ENCODE measurements at places on chromosomes 5 and 9. TPM values are rescaled to one million over a fixed set of nuclear protein-coding genes. Genes with fewer than 3 reads are reported as not detected.

GRCh38 chr5:58460002-58460731 lies at the start of gene PLK2:
Gene PLK2, minus strand, starts transcription at chr5:58460086. Its CDS starts 127 bp downstream, at chr5:58459959.
- DNase-seq = peak; percentile 95

- DNase-seq = no peak
Measured at GRCh38 chr9:19782005-19782404, 6.8 kb downstream of the SLC24A2 start.

GRCh38 chr5:135916638-135917263 lies 21.1 kb upstream of the IL9 start:
- DNase-seq = no peak

Gene CAMK2A
- total RNA-seq = 1.3 TPM

Gene LCP2
- 82.9 TPM for total RNA-seq

- DNase-seq = no peak
Measured at GRCh38 chr5:133750356-133750755, 138.0 kb upstream of the FSTL4 start.

Gene RGS7BP
- total RNA-seq = 1.6 TPM

GRCh38 chr5:170809551-170809950 lies 26.0 kb downstream of the GABRP start:
- DNase-seq = no peak

GRCh38 chr9:85425153-85425611 lies 316.6 kb downstream of the AGTPBP1 start:
- peak; percentile 64 for DNase-seq

Gene ENTPD2
- 0.62 TPM for total RNA-seq

DNA sequence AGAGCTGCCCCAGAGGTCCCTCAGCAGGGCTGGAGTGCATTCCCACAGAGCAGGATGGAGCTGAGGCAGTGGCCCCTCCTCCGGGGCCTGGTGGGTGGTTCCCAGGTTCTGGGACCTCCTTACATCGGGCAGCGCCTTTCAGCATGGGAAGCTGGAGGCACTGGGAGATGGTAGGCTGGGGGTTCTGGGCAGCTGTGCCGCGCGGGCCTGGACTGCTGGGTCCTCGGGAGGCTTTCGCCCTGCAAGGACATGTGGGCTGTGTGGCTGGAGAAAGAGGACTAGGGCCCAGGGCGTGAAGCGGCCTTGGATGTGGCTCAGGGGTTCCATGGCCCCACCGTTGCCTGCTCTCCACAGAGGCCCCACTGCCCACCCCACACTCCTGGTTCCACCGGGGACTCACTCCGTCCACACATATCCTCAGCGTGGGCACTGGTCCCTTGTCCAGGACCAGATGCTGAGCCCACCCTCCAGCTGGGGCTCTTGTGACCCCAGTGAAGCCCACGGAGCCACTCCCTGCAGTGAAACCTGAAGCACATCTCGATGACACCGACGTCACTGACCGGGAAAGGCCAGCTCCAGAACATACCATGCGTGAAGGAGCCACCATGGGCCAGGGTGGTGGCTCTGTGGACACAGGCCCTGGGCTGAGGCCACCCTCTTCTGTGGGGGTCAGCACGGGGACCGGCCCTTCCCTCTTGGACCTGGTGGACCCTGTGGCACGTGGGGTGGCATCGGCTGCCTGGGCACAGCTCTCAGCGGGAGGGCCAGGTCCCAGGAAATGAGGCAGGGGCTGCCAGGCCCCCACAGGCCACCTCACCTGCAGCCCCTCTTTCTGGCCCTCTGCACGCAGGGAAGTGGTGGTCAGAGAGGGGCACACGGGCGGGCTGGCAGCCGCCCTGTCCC lies 31.5 kb upstream of the NKD2 start:
- peak; percentile 39 for DNase-seq

DNA sequence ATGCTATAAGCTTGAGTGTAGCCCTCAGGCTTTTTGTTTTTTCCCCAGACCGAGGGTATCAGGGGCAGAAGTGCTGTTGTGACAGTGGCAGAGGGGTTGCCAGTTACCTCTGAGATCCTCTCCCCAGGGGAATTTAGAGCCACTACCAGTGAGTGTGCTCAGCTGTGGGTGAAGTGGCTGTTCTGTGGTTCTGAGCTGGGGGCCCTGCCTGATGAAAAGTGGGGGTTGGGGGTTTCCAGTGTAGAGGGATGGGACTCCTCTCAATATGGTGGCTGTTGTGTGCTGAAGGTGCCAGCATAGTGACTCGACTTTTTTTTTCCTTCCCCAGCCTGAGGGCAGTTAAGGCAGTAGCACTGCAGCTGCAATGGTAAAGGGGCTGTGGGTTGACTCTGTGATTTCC lies 506.7 kb downstream of the TMEM232 start:
- DNase-seq = no peak

DNA sequence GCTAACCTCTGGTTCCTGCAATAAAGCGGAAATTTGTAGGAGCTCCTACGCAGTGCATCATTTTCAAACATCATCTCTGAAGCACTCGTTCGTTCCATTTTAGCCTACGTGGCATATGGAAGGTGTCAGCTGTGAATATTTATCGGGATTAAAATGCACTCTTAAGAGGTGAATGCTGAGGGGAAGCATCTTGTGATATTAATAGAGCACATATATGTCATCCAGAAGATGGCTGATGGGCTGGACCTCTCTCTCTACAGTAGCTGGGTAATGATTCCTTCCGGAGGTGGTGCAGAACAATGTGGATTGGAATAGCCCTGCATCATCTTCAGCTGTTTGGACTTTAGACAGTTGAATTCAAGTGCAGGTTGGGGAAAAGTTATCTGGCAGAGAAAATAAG lies 478.7 kb downstream of the DMAC1 start:
- DNase-seq = no peak

- DNase-seq = no peak
Measured at GRCh38 chr5:147080391-147080790, 154.4 kb upstream of the STK32A start.

DNA sequence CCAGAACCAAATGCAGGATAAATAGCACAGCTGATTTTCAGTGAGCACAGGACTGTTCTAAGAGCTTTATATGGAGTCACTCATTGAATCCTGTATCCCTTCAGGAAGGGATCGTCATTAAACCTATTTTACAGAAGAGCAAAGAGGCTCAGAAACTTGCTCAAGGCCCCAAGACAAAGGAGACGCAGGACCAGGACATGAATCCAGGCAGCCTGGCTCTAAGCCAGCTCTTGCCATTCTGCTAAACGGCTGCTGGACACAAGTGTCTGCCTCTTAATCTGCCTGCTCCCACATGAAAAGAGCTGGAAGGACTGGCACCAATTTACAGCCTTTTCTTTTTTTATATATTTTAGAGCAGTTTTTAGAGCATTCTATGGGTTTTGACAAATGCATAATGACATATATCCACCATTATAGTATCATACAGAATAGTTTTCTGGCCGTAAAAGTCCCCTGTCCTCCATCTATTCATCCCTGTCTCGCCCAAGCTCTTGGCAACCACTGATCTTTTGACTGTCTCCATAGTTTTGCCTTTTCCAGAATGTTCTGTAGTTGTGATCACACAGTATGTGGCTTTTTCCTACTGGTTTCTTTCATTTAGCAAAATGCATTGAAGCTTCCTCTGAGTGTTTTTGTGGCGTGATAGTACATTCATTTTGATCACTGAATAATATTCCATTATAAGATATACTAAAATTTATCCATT lies 37.5 kb downstream of the RETREG1 start:
- no peak for DNase-seq

DNA sequence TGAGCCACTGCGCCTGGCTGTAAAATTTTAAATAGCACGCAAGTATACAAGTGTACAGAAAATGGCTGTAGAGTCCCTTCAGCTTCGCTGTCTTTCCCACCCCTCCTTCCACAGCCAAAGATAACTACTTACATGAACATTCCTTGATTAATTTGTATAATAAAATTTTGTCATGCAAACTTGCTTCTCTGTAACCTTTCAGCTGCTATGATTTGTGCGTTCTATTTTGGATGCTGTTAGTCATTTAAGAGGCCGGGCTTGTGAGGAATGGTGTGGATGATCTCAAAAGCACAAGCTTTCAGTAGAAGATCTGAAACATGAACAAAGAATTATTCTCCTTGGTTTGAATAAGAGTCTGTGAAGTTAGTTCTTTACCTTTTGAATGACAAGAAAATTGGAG lies 115.0 kb upstream of the TLE1 start:
- DNase-seq = no peak

- no peak for DNase-seq
Measured at GRCh38 chr9:116112236-116112635, 41.4 kb upstream of the PAPPA start.

Gene IL3
- not detected for total RNA-seq

- DNase-seq = no peak
Measured at GRCh38 chr9:99459919-99460318, 237.8 kb downstream of the SEC61B start.

DNA sequence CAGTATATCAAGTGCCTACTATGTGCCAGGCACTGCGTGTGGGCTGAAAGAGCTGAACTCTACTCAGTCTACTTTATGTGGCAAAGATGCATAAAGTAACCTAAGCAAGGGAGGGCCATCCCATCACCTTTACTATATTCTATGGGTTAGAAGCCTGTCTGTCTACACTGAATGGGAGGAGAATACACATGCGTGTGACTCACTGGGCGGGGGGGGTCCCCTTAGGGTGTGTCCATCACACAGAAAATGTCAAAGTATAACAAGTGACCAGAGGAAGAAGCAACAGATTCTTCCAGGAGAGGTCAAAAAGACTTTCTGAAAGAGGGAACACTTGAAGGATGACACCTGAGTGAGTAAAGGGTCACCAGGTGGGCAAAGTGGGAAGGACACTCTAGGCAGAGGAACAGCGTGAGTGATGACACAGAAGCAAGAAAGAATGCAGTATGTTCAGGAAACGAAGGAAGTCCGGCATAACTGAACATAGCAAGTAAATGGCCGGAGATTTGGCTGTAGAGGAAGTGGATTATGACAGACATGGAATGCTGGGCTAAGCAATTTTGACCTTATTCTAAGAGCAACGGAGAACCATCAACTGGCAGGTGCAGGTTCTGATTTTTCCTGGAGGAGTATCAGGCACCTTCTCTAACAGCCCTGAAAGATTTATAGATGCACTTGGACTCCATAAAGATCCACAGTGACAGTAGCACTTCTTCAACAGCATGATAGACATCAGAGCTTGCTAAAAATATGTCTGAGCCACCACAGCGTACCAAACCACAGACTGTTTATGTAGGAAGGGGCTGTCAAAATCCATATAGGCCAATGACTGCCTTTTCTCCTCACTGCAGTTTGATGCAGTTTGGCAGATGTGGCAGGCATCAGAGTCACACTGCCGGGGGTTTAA lies 8.0 kb upstream of the WHRN start:
- no peak for DNase-seq

- no peak for DNase-seq
Measured at GRCh38 chr5:64682608-64683007, 7.7 kb upstream of the SHISAL2B start.

DNA sequence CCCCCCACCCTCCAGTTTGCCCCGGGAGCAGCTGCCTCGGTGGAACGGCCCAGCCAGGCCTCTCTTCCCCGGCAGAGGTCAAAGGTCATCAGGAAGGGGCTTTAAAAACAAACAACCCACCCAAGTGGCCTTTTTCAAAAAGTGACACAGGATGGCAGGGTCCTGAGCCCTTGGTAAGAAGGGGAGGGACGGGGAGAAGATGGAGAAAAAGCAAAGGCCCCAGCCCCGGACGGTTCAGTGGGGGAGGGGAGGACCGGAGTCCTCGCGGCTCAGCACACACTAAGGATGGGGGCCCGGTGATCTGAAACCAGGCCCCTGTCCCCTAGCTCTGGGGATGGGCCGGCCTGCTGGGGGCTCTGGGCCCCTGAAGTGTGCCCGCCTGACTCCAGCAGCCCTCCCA lies 1.1 kb downstream of the PRRX2 start:
- no peak for DNase-seq

- DNase-seq = no peak
Measured at GRCh38 chr9:34869390-34869789, 88.7 kb upstream of the PHF24 start.

Gene IGIP
- total RNA-seq = 17.7 TPM

DNA sequence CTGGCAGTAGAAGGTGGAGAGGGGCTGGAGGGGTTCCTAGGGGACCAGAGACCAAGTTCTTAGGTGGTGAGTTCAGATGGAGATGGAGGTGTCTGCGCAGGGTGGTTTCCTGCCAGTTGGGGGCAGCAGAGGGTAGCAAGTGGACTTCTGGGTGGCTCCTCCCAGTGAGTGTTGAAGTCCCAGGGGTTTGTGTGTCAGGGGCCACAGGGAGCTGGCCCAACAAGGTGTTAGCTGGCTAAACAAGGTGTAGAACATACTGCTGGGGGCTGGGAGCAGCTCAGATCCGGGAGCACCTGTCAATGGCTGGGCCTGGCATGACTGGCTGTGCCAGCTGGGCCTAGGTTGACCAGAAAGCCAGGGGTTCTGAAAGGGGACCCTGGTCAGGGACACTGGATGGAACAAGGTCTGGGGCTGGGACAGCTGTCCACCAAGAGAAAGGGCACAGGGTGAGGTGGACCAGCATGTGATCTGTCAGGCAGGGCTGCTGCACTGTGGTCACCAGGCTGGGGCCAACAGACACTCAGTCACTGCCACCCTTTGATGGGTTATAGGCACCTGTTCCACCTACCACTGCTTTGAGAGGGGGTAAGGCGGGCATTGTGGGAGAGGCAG lies 35.6 kb downstream of the DAB2IP start:
- peak; percentile 77 for DNase-seq

DNA sequence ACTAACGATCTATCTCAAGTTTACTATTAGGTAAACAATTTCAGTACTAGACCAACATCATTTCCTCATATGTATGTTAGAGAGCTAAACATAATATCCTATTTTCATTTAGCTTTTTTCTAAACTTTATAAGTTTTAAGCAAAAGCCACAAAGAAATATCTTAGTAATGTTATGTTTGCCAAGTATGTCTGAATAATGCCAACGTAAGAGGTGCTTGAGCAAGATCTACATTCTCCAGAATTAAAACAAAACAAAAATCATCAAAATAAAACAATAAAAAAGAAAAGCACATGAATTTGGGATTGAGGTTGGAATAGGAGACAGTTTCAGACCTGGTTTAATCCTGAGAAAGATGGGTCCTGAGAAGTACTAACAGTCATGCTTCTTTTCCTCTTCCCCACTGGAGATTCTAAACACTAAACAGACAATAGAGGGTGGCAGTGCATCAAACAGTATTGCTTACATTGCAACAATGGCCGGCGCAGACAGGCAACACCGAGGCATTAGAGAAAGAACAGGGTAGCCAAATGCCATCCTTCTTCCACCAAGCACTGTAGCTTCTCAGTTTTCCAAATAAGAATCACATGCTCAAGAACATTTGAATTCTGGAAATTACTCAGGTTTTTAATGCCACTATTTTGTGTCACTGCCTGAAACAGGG lies 33.6 kb downstream of the CSNK1A1 start:
- DNase-seq = no peak

DNA sequence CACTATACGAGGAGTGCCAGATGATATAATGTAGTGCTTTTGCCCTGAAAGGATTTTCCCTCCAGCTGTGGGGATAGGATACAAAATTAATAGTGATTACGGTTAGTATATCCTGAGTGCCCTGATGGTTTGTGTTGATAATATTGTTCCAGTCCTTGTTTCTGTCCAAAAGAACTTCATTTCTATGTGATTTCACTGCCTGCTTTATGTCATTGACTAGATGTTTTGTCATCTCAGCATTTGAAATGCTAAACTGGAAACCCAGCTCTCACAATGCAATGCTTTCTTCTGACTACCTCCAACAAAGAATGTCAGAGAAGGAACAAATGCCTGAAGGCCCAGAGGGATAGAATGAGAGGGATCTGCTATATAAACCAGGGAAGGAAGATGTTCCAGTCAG lies 177.8 kb downstream of the NIPBL start:
- no peak for DNase-seq

- no peak for DNase-seq
Measured at GRCh38 chr9:129874261-129875101, 39.2 kb downstream of the USP20 start.
